Activated T-cell treated with anti-CD3 and anti-CD28 coated beads, Interleukin-2, amount 50 U/mL, for 4 hours (primary cell): ENCODE measurements at places on chromosomes 12 and 14.

DNA sequence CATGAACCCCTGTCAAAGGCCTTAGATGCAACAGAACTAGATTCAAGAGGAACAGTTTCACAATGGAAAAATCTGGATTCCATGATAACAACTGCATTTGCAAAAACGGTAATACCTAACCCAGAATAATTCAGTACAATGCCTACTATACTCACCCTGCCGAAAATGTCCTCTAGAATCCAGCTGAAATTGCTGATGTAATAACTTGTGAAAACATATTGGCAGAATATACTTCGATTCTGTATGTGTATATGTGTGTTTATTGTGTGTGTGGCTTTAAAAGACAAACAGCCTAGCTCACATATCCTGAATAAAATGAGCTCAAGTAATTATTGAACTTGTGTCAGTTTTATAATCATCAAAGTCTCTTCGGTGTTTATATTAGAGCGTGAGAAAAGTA lies 46.0 kb downstream of the PHLDA1 start:
- DNase-seq, result no peak

DNA sequence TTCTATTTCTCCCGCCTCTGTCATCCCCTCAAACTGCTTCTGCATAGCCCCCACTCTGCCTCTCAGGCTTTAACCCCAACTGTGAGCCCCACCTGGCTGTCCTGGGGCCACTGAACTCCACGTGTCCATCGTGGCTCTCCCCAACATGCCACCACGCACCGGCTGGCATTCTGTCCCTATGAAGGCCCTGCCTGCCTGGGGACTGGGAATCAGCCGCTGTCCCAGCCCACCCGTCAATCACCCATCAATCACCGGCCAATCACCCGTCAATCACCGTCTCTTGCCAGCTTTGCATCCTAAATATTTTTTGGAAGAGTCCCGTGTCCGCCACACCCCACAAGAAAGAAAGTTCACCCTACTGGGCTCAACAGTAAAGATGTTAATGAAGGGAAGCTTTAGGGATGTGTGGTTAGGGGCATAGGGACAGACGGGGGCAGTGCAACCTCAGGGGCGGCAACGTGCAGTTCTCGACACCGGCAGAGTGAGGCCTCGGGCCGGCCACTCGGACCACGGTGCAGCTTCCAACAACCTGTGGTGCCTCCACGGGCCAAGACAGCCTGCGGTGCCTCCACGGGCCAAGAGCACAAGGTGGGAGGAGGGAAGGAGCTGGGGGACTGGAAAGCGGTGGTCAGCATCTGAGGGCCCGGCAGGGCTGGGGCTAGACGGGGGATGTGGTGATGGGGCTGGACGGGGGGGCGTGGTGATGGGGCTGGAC lies 85.6 kb downstream of the GALNT9 start:
- DNase-seq, result no peak

GRCh38 chr12:96046543-96047228 lies 11.3 kb upstream of the LTA4H start:
- no peak for DNase-seq

DNA sequence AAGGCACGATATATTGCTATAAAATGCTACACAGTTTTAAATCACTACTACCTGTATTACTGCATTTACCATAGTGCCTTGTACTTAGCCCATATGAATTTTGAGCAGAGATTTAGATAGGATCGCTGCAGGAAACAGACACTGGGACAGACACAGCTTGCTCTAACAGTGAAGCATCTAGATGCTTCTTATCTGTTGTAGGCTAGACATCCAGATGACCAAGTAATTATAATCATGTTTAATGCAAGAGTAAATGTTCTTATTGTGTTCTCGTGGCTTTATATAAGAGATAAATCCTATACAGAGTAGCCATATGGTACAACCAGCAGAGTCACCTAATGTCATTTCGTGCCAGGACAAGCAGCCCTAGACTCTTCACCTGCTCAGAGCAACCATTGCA lies 92.8 kb downstream of the ASCL1 start:
- no peak for DNase-seq

GRCh38 chr14:104800771-104801519 lies at the start of gene ZBTB42:
Gene ZBTB42 (plus strand): TSS chr14:104801101. CDS start chr14:104801198, 97 bp downstream.
- peak; percentile 65 for DNase-seq
